Thyroid gland (tissue), 4 donors: ENCODE measurements at places on chromosomes 7 and 10. TPM values are rescaled to one million over a fixed set of nuclear protein-coding genes. Genes with fewer than 3 reads are reported as not detected.
A peak's percentile ranks its signal among the peaks of the same experiment; 100 is the strongest.

- no peak overlapping the region for H3K4me3 ChIP-seq
- no peaks in the 10 kb centered on the region for H3K27me3 ChIP-seq
- H3K4me1 ChIP-seq: no peaks in the 10 kb centered on the region
- no peaks in the 10 kb centered on the region for H3K36me3 ChIP-seq
- no peak for DNase-seq
These were observed 17.1 kb upstream of the SLC18A2 start for GRCh38 chr10:117223693-117224430.

AGMO gene
- 1.9 TPM for total RNA-seq

DNA sequence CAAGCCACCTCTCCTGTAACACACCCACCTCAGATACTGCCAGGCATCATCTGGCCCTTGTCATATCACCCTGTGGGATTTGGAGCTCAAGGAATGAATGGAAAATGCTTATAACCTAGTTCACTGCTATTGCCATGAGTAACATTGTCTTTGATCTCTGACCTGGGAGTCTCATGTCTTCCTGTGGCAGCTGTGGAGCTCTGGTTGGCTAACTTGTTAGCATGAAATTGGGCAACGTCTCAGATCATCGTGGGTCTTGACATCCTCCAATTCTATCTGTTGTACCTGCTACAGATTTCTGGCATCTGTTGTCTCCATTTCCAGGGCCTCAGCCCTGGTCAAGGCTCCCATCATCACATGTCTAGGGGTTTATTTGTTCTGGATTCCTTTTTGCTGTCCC, 2.2 kb upstream of the TMEM270 start:
- no peak overlapping the region for H3K27ac ChIP-seq
- no peaks in the 10 kb centered on the region for H3K4me1 ChIP-seq
- no peaks in the 10 kb centered on the region for H3K36me3 ChIP-seq
- H3K4me3 ChIP-seq: no peak overlapping the region

DNA sequence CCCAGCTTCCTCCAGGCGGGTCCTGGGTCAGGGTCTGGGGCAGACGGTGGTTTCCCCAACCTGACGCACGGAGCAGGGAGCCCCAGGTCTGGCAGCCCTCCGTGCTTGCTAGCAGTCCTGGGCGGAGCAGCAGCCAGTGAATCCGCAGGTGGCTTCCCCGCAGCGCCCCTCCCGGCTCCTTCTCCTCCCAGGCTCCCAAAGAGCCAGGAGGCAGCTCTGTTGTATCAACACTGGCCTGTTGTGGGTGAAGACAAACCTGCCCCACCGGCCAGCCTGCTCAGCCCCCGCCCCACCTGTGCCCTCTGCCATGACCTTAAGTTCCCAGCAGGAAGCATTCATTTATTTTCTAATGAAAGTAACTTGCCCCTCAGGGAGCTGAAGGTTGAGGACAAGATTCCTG, 24.0 kb upstream of the TMEM213 start:
- H3K27me3 ChIP-seq: no peaks in the 10 kb centered on the region
- H3K36me3 ChIP-seq: no peaks in the 10 kb centered on the region
- H3K4me1 ChIP-seq: no peaks in the 10 kb centered on the region
- no peak overlapping the region for H3K4me3 ChIP-seq

GRCh38 chr10:90872648-90873020, 860 bp downstream of the RPP30 start:
- peaks cover 10% of the 10 kb centered on the region for H3K36me3 ChIP-seq
- H3K27me3 ChIP-seq: no peaks in the 10 kb centered on the region
- no peak overlapping the region for H3K4me3 ChIP-seq
- peaks cover 8% of the 10 kb centered on the region for H3K4me1 ChIP-seq

LRRC18 gene
- not detected for total RNA-seq

H2BK1 gene
- total RNA-seq: not detected

DNA sequence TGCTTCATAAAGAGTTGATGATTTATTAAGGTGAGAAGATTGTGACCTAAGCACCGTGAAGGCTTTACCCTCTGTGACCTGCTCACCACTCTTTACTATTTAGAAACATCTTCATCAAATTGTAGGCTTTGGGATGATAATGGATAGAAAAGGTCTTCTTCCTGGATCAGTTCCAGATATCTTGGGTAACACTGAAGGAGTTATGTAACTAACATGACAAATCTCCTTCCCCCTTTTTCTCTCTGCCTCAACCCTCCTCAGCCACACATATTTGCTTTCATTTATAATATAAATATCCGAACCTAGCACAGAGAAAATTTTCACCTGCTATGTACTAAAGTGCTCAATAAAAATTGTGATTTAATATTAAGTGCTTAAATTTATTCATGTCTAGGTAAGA, 151.5 kb downstream of the FRMD4A start:
- H3K27me3 ChIP-seq: no peaks in the 10 kb centered on the region
- H3K4me1 ChIP-seq: peaks cover 1% of the 10 kb centered on the region
- H3K36me3 ChIP-seq: no peaks in the 10 kb centered on the region

GRCh38 chr7:29281782-29282541, 87.4 kb downstream of the CHN2 start:
- no peaks in the 10 kb centered on the region for H3K36me3 ChIP-seq
- H3K4me1 ChIP-seq: no peaks in the 10 kb centered on the region
- no peak overlapping the region for H3K27ac ChIP-seq
- H3K4me3 ChIP-seq: no peak overlapping the region
- no peak for DNase-seq

- H3K4me3 ChIP-seq: no peak overlapping the region
- no peak overlapping the region for H3K27ac ChIP-seq
- H3K36me3 ChIP-seq: peaks cover 51% of the 10 kb centered on the region
- H3K27me3 ChIP-seq: no peaks in the 10 kb centered on the region
- DNase-seq: peak; percentile 37
These were observed 20.0 kb downstream of the RBM17 start for GRCh38 chr10:6108631-6109443.

- no peak overlapping the region for H3K4me3 ChIP-seq
- H3K27ac ChIP-seq: no peak overlapping the region
- no peaks in the 10 kb centered on the region for H3K36me3 ChIP-seq
- no peaks in the 10 kb centered on the region for H3K27me3 ChIP-seq
These were observed 3.1 kb downstream of the RASGEF1A start for GRCh38 chr10:43263551-43264343.

- H3K4me3 ChIP-seq: no peak overlapping the region
- no peak overlapping the region for H3K27ac ChIP-seq
- H3K36me3 ChIP-seq: no peaks in the 10 kb centered on the region
- peaks cover 7% of the 10 kb centered on the region for H3K4me1 ChIP-seq
- DNase-seq: no peak
These were observed 4.7 kb downstream of the ZNF786 start for GRCh38 chr7:149085866-149086265.

- no peaks in the 10 kb centered on the region for H3K27me3 ChIP-seq
- H3K36me3 ChIP-seq: no peaks in the 10 kb centered on the region
- no peak overlapping the region for H3K27ac ChIP-seq
- no peak overlapping the region for H3K4me3 ChIP-seq
- peaks cover 4% of the 10 kb centered on the region for H3K4me1 ChIP-seq
These were observed 230.9 kb downstream of the MAD1L1 start for GRCh38 chr7:2001601-2002442.

CD36 gene
- 244 TPM for total RNA-seq

DNA sequence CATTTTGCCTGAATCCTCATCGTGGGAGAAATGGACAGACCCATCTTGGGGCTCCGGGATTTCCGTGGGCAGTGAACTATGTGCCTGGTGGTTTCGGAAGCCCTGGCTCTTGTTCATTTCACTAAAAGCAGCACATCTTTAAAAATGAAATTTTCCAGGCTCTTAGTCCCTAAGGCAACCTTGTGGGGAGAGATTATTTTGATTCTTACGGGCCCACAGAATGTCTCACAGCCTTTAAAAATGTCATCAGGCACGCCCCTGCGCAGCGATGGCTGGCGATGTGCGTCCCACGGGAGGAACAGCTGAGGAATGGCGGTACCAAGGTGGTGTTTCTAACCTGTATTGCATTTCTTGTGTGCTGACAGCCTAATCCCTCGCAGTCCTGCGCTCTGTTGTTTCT, 189.7 kb downstream of the CCDC3 start:
- DNase-seq: no peak
- no peak overlapping the region for H3K27ac ChIP-seq
- no peaks in the 10 kb centered on the region for H3K27me3 ChIP-seq
- no peaks in the 10 kb centered on the region for H3K4me1 ChIP-seq

DNA sequence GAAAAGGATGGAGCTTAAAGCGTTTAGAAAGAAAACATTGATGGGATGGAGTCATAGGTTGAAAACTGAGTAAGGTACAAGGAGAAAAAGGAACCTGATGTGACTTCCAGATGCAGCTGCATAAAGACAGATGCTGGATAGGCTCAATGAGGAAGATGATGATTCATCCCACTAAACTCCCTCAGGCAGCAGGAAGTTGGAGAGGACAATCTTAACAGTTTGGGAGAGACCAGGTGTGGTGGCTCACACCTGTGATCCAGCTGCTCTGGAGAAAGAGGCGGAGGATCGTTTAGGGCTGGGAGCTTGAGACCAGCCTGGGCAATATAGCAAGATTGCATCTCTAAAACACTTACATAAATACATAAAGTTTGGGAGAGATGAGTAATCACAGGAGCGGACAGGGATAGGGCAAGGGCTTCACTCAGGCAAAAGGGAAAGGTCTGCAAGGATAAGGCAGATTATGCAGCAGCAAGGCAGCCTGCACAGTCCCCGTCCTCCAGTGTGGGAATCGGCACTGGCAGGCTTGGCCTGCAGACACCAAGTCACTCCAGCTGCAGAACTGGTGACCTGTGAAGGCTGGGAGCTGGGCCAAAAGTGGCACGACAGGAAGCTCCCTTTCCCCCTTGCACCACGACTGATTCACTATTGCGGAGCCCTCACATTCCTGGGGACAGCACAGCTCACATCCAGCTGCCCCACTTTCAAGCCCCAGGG, 438.5 kb downstream of the GRID1 start:
- H3K36me3 ChIP-seq: no peaks in the 10 kb centered on the region
- no peak overlapping the region for H3K27ac ChIP-seq
- no peak overlapping the region for H3K4me3 ChIP-seq
- peaks cover 28% of the 10 kb centered on the region for H3K4me1 ChIP-seq
- peak; percentile 95 for DNase-seq

GBX1 gene
- total RNA-seq: not detected

GRCh38 chr7:29204491-29205272, 10.1 kb downstream of the CHN2 start:
- DNase-seq: no peak
- no peak overlapping the region for H3K27ac ChIP-seq
- no peaks in the 10 kb centered on the region for H3K27me3 ChIP-seq
- peaks cover 6% of the 10 kb centered on the region for H3K4me1 ChIP-seq
- no peak overlapping the region for H3K4me3 ChIP-seq

GRCh38 chr7:47327346-47327697, 254.6 kb downstream of the TNS3 start:
- peaks cover 58% of the 10 kb centered on the region for H3K4me1 ChIP-seq
- H3K36me3 ChIP-seq: no peaks in the 10 kb centered on the region
- peak; percentile 50 for DNase-seq
- peak overlapping the region; percentile 95 for H3K27ac ChIP-seq
- H3K27me3 ChIP-seq: no peaks in the 10 kb centered on the region

PCLO gene
- 40.4 TPM for total RNA-seq

TMEM236 gene
- 0.67 TPM for total RNA-seq

DNA sequence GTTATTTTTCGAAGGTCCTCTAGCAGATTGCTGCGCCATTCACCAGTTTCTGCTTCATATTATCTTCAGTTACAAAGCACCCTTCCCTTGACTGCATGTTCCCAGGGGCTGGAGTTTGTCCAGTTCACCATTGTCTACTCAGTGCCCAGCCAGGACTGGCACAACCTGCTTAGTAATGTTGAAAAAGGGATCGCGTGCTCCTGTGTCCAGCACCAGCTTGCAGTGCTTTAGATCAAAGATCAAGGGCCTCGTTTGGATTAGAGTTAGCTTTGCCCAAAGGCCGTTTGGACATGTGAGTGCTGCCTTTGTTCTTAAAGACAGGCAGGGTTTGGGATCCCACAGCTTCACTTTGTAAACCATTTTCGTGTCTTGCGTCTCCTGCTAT, 867 bp downstream of the ATP6V0E2 start:
- H3K36me3 ChIP-seq: no peaks in the 10 kb centered on the region
- DNase-seq: peak; percentile 68
- H3K27me3 ChIP-seq: no peaks in the 10 kb centered on the region
- H3K4me3 ChIP-seq: no peak overlapping the region

CDHR1 gene
- total RNA-seq: not detected

DNA sequence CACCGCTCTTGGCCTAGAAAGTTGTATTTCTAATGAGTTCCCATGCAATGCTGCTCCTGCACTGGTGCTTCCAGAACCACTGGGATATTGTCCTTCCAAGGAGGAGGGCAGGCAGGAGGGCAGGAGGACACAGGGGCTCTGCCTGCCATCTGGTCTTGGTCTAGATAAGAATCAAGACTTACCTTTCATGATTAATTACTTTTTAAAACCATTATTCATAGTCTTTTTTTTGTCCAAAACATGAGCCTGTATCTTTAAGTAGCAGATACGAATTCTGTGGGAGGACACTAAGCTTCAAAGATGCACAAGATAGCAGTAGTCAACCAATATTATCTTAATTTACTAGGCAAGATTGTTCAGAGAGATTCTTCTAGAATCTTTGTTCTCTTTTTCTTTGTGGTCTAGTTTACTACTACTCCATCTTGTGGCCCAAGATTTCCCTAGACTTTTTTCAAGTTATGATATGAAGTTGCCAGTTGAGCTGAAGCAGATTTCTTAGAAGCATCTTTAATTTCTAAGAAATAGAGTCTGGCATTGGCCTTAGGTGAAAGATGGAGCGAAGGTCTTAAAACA, 57.6 kb downstream of the RBM33 start:
- peaks cover 25% of the 10 kb centered on the region for H3K36me3 ChIP-seq
- H3K4me3 ChIP-seq: no peak overlapping the region
- no peak for DNase-seq
- no peaks in the 10 kb centered on the region for H3K4me1 ChIP-seq
- no peaks in the 10 kb centered on the region for H3K27me3 ChIP-seq

GRCh38 chr7:76122516-76123239, 74.8 kb downstream of the MDH2 start:
- DNase-seq: no peak
- no peaks in the 10 kb centered on the region for H3K27me3 ChIP-seq
- H3K4me1 ChIP-seq: no peaks in the 10 kb centered on the region
- no peak overlapping the region for H3K4me3 ChIP-seq

GRCh38 chr7:80731281-80731680, 92.8 kb downstream of the CD36 start:
- H3K36me3 ChIP-seq: no peaks in the 10 kb centered on the region
- no peaks in the 10 kb centered on the region for H3K27me3 ChIP-seq
- H3K4me3 ChIP-seq: no peak overlapping the region
- H3K4me1 ChIP-seq: no peaks in the 10 kb centered on the region

GRCh38 chr7:23438171-23438570, 32.1 kb downstream of the IGF2BP3 start:
- H3K36me3 ChIP-seq: no peaks in the 10 kb centered on the region
- H3K4me3 ChIP-seq: no peak overlapping the region
- H3K27me3 ChIP-seq: no peaks in the 10 kb centered on the region
- H3K27ac ChIP-seq: no peak overlapping the region

GRCh38 chr10:6120691-6121090, 31.9 kb downstream of the RBM17 start:
- no peak overlapping the region for H3K4me3 ChIP-seq
- no peak overlapping the region for H3K27ac ChIP-seq
- DNase-seq: no peak
- H3K27me3 ChIP-seq: no peaks in the 10 kb centered on the region
- H3K4me1 ChIP-seq: no peaks in the 10 kb centered on the region

- no peak for DNase-seq
- H3K4me1 ChIP-seq: no peaks in the 10 kb centered on the region
- H3K27me3 ChIP-seq: no peaks in the 10 kb centered on the region
These were observed 8.6 kb downstream of the SMIM30 start for GRCh38 chr7:113109718-113110117.
